Activated naive CD4-positive, alpha-beta T cell treated with anti-CD3 and anti-CD28 coated beads, Interleukin-2, amount 50 U/mL, for 72 hours (primary cell): ENCODE measurements at places on chromosomes 12 and 14. TPM values are rescaled to one million over a fixed set of nuclear protein-coding genes. Genes with fewer than 3 reads are reported as not detected.

GRCh38 chr12:107322063-107322462 is 228.7 kb upstream of the CRY1 start:
- DNase-seq: peak; percentile 46

GRCh38 chr12:45244561-45245343 is 28.9 kb downstream of the ANO6 start:
- no peak for DNase-seq

Gene NINJ2
- 1.4 TPM for total RNA-seq

DNA sequence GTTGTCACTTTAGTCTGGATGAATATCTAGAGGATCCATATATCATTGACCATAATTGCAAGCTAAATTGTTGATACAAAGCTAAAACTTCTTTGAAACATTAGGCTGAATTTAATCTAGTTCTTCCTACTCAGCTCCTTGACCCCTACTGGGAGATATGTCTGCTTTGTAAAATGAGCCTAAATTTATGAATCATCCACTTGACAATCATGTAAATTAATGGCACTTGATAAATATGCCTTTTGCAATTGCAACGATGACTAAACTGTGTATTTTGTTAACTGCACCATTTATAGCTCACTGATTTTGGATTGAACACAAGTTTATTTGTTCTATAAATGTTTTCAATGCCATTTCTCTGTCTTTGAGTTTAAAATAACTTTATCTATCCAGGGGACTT is 1616.5 kb upstream of the FLRT2 start:
- no peak for DNase-seq

Gene DBX2
- total RNA-seq: not detected

DNA sequence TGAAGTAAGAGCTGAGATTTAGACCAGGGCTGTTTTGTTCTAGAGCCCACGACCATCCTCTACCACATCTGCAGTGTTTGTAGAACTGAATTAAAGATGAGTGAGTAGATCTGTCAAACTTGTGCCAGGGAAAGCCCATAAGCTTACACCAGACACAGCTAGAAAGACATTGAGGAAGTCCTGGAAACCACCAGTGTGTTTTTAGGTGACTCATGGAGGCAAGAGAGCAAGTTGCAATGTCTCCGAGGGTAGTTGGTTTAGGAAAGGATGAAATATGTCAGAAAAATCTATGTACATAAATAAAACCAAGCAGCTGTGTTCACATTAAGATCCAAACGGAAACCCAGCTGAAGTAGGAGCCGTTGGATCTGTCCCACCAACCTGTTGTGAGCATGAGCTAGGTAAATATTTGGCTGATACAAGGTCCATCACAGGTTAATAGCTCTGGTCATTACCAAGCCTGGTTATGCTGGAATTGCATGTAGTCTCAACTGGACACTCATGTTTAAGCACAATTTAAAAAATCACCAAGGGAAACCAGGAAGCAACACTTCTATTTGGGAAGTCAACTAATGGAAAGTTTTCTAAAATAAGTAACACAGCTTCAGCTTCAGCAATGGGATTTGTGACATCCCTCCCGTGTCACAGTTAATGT is 49.9 kb upstream of the PLEKHG3 start:
- DNase-seq: no peak

Gene MMP17
- total RNA-seq: not detected

Gene EML1
- total RNA-seq: not detected

- no peak for DNase-seq
These were observed 40.3 kb downstream of the SLC38A2 start for GRCh38 chr12:46332260-46332659.

Gene NANOG
- not detected for total RNA-seq

Gene PMCH
- total RNA-seq: 0.35 TPM

Gene SLC35F4
- total RNA-seq: not detected

- DNase-seq: no peak
These were observed 124.9 kb upstream of the BTG1 start for GRCh38 chr12:92270521-92270920.

Gene TAS2R30
- total RNA-seq: 3.9 TPM

DNA sequence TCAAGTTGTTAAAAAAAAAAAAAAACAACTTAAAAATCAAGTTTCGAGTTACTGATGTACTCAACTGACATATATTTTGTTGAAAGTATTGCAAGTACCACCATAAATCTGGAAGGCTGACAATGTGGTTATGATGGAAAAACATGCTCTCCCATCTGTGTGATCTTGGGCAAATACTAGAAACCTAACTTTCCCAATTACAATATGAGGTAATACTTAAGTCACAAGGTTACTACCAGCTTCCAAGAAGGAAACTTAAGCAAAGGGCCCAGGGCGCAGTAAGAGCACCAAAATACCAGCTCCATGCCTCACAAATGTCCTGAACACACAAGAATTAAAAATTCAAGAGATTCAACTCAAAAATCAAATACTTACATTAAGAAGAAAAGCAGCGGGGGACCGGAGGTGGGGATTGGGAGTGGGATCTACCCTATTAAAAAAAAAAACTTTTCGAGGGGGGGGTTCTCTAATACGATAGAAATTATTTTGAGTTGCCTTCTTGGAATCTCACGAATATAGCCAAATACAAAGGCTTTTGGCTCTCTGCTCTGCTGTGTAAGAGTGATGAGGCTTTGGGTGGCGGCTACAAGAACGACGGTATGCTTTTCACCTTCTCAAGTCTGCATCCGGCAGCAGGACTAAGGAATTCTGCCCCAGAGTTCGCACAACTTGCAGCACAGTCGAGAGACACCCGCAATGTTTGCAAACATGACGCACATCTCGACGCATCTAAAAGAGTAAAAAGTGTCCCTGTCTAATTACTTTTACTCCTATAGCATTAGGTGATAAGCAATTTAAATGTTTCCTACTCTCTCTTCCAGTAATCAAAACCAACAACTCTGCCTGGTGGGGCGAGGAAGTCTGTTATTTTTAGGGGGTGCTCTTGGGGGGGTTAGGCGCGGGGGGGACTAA is 1.1 kb downstream of the SAV1 start:
- DNase-seq: no peak

Gene TCHP
- total RNA-seq: 14.9 TPM

Gene GARIN6
- not detected for total RNA-seq

Gene RPL10L
- total RNA-seq: not detected

GRCh38 chr12:82862069-82862841 is 175.5 kb downstream of the TMTC2 start:
- DNase-seq: no peak

GRCh38 chr12:89706986-89707702 is 1.5 kb downstream of the ATP2B1 start:
- DNase-seq: no peak

Gene SAMD15
- 0.27 TPM for total RNA-seq

GRCh38 chr12:25615119-25615518 is 62.0 kb upstream of the LMNTD1 start:
- DNase-seq: no peak

DNA sequence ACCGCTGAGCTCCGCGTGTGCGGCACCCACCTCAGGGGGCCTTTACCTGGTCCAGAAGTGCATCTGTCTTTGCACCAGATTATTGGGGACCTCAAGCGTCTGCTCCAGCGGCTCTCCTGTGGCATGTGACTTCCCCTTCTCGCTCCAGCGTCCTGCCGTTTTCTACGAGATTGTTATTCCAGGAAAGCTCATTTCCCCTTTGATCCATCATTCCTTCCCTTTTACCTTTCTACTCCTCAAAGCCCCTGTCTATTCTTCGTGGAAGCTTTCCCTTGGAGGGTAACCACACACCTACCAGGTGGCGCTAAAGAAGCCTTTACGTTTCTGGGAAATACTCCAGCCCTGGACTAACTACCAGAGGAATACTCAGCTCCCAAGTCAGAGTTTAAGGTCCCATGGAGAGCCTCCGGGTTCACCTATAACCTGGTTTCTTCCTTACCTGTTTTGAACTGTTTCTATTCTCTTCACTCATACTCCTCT is 1.5 kb downstream of the FKBP4 start:
- no peak for DNase-seq

DNA sequence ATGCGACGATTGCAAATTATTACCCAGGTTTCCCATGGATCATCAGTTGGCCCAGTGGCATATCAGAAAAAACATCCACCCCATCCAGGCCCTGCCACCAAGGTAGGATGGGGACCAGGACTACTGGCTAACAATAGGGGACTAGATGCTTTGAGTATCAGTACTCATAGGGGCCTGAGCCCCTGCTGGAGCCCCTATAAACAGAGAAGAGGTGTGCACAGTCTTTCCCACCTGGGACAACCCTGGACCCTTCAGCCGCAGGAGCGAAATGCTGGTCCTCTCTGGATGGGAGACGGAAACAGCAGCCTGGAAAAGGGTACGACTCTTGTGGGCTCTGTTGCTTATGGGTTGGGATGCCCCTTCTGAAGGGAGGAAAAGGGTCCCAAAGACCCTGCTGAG is 5.7 kb downstream of the DHH start:
- no peak for DNase-seq
